ENCODE measurements at places on chromosomes 4 and X.

DNA sequence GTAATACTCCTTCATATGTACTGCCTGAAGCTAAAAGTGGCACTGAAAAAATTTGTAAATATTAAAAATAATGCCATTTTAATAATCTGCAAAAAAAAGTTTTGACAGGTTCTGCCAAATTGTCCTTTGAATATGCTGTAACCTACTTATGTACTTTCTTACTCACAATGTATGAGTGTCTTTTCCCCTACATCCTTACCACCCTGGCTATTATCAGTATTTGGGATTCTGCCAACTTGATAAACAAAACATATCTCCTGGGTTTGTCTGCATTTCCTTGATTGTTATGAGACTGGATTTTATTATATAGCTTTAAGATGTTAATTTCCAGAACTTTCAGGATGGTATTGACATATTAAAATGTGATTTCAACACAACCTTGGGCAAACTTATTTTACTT is 187.9 kb downstream of the CHM start:
- no peak for DNase-seq

GRCh38 chrX:7462110-7462509 is 314.2 kb upstream of the PUDP start:
- DNase-seq, result no peak

DNA sequence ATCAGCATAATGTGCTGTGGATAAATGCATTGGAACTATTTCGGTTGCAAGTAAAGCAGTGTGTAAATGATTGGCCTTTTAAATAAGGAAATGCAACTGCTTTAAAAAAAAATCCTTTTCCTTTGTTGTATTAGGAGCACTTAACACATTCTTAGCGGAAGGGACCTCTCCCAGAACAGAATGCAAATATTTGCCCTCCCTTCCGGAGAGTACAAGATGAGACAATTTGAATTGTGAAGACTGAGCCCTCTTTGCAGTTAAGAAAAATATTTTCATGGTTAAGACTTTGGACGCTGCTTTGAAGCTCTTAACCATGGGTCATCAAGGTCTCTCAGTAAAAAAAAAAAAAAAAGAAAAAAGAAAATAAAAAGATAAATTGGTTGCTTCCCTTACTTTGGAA is 9.5 kb upstream of the NOX1 start:
- no peak for DNase-seq

DNA sequence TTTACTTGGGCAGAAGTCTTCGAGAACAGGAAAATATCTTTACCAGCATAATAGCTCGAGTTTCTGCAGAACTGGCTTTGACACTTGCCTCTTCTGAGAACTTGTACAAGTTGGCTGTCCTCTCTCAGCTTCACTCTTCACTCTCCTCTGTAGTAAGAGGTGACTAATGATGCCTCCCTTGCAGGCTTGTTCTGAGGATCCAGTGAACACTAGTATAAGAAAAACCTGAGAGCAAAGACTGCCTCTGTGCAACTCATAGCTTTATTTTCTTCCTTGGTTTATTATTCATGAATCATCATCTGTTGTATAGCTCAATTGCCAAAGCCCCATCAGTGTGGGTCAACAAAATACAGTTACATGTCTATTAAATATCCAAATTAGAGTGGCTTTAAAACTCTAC is 266.7 kb upstream of the CLNK start:
- peak; percentile 40 for DNase-seq

GRCh38 chr4:156085100-156085499 is 131.4 kb upstream of the CTSO start:
- DNase-seq, result no peak

GRCh38 chr4:107120661-107121060 is 84.5 kb upstream of the DKK2 start:
- peak; percentile 28 for DNase-seq

DNA sequence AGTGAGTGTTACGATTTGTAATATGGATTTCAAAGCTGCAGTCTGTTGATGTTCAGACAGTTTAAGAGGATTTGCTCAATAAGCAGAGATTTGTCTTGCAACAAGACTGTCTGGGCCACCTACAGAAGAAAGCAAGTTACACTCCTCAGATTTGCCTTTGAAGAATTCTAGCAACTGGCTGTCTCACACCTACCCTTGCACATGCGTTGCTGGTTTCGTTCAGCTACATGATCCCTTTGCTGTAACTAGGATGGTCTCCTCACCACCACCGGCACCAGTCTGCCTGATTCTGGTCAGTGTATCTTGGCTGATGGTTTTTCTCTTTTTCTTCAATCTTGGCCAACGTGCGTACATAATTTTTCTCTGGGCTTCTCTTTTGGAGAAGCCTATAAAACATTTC is 172.7 kb upstream of the LCORL start:
- no peak for DNase-seq

GRCh38 chr4:5866841-5867813 is 25.8 kb downstream of the CRMP1 start:
- no peak for DNase-seq

GRCh38 chr4:42152507-42153504 is at the start of gene BEND4:
TSS of gene BEND4 (minus strand) at chr4:42152655. CDS start at chr4:42152143, 512 bp downstream.
- no peak for DNase-seq

GRCh38 chrX:12814420-12814819 is 23.2 kb downstream of the PRPS2 start:
- DNase-seq, result peak; percentile 43

DNA sequence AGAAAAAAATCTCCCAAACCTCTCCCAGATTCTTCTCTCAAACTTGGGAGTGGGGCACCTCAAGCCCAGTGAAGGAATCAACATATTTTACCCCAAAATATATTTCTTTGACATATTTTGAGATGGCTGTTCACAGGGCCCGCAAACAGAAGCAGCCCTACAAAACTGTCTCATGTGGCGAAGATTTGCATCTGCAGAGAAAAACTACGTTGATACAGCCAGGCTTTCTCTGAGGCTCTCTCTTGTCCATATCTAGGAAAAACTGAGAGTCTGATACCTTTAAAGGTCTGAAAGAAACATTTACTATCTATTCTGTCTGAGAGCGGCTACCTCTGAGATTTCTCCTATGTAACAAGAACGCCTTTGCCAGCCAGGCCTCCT is 23.3 kb upstream of the TMSB4X start:
- no peak for DNase-seq

GRCh38 chr4:124887739-124888138 is 175.2 kb upstream of the ANKRD50 start:
- DNase-seq, result no peak

DNA sequence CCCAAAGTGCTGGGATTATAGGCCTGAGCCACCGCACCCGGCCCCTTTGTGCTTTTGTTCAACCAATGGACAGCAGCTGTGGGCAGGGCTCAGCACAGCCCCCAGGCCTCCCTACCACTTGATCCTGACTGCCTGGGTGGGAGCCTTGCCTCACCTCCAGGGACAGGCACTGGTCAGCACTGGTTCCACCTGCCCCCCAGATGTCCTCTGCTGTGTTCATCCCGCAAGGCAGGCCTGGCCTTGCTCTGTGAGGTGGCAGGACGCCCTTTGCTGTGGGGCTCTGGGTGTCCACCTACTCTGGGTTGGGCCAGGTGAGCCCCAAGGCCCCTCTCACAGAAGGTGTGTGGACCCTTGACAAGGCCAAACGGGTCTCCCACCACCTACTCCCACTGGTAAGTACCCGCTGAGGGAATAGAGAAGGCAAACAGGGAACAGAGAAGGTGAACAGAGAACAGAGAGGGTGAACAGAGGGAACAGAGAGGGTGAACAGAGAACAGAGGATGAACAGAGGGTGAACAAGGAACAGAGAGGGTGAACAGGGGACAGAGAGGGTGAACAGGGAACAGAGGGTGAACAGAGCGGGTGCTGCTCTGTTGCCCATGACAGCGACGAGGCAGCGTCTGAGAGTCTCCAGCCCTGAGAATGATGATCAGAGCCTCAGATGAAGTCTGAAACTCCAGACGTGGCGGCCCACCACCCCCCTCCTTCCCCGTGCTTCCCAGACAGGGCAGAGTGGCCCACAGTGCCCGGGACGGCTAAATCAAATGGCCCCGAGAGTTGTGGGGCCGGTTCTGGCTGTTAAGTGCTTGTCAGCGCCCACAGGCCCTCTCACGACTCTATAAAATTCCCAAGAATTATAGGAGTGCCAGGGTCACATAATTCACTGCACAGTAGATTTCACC is 55.0 kb upstream of the NKX1-1 start:
- no peak for DNase-seq

- peak; percentile 100 for DNase-seq
Measured at GRCh38 chr4:13918110-13918509, 290.6 kb upstream of the BOD1L1 start.

GRCh38 chr4:6333301-6334202 is 63.9 kb downstream of the WFS1 start:
- peak; percentile 10 for DNase-seq

- DNase-seq, result peak; percentile 97
Measured at GRCh38 chrX:49039598-49040375, 3.4 kb downstream of the TFE3 start.

GRCh38 chr4:186105647-186106321 is 1.3 kb downstream of the FAM149A start:
- no peak for DNase-seq

DNA sequence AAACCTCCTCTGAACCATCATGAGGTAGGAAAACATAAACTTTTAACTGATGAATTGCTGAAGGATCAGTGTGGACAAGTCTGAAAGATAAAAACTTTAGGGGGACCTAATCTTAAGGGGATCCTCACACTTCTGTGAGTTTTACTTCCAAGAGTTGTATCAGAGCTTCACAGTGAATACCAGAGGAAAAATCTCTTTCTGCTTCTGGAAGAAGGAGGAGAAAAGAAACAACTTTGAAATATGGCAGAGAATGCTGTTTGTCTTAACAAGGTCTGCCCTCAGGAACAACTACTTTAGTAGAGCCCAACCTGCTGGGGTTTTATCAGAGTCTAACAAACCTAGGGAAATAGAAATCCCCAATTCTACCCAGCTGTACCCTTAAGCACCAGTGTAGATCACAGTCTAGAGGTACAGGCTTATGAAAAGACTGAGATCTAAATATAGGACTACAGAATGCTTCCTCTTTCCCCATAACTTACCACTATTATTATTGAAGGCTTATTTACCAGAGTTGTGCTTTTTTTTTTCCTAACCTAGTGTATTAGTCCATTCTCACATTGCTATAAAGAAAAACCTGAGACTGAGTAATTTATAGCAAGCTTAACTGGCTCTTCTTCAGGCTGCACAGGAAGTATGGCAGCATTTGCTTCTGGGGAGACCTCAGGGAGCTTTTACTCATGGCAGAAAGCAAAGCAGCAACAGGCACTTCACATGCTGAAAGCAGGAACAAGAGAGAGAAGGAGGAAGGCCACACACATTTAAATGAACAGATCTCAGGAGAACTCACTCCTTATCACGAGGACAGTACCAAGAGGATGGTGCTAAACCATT is 167.9 kb downstream of the CAMK2D start:
- DNase-seq, result no peak

- DNase-seq, result no peak
Measured at GRCh38 chr4:24894243-24894642, 18.6 kb downstream of the CCDC149 start.

GRCh38 chr4:43132010-43132582 is 239.6 kb downstream of the GRXCR1 start:
- peak; percentile 64 for DNase-seq

DNA sequence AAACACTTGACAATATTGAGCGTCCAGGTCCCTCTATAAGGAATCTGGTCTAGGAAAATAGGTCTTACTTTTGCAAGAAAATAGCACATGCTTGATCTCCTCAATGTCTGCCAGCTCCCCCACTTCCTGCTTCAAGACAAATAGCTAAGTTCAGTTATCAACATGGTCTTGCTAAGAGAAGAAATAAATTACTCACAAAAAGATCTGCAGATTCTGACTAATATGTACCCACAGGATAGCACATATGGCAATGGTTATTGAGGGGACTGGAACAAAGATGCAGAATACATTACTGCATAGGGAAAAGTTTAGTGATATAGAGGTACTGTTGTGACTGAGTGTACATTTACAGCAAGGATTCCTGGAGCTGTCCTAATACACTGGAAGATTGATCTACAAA is 457.5 kb upstream of the GRID2 start:
- peak; percentile 61 for DNase-seq

GRCh38 chr4:111480510-111480909 is 664.7 kb upstream of the FAM241A start:
- no peak for DNase-seq

DNA sequence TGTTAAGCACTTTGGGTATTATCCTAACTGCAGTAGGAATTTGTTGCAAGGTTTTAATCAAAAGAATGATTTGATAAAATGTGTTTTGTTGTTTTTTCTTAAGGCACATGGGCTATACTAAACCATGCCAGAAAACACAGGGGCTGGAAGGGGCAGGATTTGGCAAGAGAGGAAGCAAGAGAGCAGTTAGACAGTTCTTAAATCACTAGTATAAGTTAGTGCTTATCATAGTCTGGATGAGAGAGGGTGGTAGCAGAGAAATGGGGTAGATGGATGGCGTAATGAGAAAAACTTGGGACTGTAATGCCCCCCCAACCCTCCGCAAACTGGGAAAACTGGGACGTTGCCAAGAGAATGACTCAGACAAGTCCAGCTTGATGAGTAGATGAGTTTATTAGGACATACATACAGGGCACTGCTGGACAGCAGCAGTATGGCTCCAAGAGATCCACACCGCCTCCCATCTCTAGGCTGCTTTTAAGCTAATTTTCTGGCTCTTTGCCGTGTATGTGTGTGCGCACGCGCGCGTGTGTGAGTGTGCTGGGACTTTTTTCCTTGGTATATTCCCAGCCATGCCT is 151.5 kb downstream of the PDLIM5 start:
- DNase-seq, result peak; percentile 68

GRCh38 chrX:39931529-39932282 is 166.1 kb downstream of the BCOR start:
- DNase-seq, result no peak

DNA sequence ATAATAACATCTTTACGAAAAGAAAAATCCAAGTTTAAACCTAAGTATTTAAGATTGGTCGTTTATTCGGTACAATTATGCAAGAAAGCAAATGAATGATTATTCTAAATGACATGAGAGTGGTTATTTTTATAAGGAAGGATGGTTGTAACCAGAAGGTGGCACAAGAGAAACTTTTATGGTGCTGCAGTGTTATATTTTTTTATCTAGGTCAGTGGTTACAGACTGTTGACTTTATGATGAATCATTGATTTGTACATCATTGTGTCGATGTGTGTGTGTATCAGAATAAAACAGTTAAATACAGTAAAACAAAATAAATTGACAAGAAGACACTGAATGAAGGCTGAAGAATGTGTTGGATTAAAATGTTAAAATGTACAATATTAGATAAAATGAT is 9.8 kb downstream of the DCAF8L2 start:
- peak; percentile 32 for DNase-seq

- DNase-seq, result no peak
Measured at GRCh38 chrX:37887347-37887746, 40.0 kb upstream of the DYNLT3 start.

DNA sequence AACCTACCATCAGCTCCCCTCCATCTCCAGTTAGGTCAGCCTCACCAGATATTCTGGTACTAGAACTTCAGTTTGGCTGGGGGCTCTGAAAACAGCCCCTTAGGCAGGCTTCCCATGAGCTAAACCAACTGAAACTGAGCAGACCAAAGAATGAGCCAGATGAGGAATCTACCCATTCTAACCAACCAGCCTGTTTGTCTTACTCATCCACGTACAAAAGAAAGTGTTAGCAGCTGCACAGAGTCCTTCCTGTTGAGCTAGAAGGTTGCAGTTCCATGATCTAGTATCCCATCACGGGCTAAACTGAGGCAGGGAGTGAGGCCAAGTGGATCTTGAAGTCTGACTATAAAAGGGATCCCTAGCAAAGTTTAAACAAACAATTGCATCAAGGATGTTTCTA is 17.5 kb downstream of the MAGEA9B start:
- DNase-seq, result no peak

- DNase-seq, result no peak
Measured at GRCh38 chr4:114028071-114028470, 48.6 kb upstream of the ARSJ start.

GRCh38 chr4:151658959-151659600 is 101.7 kb downstream of the GATB start:
- DNase-seq, result peak; percentile 83
